ENCODE measurements at places on chromosomes 16 and 17. TPM values are rescaled to one million over a fixed set of nuclear protein-coding genes. Genes with fewer than 3 reads are reported as not detected.

DNA sequence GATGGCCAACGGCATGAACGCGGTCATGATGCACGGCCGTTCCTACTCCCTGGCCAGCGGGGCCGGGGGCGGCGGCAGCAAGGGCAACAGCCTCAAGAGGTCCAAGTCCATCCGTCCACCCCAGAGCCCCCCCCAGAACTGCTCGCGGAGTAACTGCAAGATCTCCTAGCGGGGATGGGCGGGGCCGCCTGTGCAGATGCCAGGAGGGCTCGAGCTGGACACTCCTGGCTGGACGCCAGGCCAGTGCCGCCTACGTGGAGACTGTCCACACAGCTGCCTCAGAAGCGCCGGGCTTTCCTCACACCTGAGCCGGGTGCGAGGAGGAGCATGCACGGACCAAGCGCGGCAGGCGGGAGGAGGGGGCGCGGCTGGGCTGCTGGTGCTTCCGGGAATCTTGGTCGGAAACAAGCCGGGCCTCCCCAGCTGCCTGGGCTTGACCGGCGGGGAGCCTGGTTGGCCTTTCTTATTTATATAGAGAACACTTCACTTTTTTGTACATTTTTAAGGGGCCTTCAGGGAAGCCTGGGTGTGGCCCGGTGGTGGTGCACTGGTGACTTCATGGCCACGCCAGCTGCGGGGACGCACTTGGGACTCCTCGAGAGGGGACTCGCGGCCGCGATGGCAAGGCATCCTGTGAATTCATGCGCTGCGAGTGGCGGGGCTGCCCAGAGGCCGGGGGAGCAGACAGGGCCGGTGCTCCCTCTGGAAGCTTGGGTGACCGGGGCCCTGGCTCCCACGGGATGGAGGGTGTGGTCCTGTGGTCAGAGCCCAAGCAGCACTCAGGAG is 3.1 kb upstream of the WFIKKN1 start:
- no peak for DNase-seq

GRCh38 chr17:14779241-14779640 is 478.4 kb downstream of the HS3ST3B1 start:
- no peak for DNase-seq

DNA sequence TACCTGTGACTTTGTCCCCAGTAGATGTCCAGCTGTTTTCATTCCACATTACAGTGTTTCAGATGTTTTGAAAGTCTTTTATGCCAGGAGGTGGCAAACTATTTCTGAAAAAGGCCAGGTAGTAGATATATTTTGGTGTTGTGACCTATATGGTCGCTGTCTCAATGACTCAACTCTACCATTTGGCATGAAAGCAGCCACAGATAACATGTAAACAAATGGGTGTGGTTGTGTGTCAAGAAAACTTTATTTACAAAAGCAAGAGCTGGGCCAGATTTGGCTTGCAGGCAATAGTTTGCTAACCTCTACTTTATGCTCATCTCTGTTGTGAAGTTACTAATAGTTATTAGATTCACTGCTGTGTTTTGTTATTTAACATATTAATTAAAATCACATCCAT is 728.7 kb upstream of the EEF2KMT start:
- no peak for DNase-seq

Gene NXPH3
- total RNA-seq: 21.5 TPM

- DNase-seq: peak; percentile 93
Measured at GRCh38 chr17:39208136-39208535, 8.1 kb downstream of the RPL19 start.

GRCh38 chr16:67966549-67967182 is 1.8 kb downstream of the SLC12A4 start:
- DNase-seq: no peak
